Mesothelial cell of epicardium (in vitro differentiated cells): ENCODE measurements at places on chromosomes 3 and 15. TPM values are rescaled to one million over a fixed set of nuclear protein-coding genes. Genes with fewer than 3 reads are reported as not detected.

DNA sequence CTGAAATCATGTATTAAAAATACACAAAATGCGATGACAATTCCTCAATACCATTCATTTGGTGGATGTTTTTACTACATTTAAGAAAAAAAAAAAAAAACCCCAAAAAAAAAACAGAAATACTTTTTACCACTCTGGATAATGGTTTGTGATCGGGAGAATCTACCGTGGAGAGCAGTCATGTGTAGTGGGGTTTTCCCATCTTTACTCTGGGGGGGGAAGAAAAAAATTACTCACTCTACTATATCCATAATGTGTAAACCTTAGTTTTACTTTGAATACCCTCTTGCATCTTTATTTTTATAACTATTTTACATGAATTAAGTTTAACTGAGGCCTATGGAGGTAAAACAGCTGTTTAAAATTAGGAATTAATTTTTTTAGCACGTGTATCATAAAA, 83.3 kb downstream of the ANKRD28 start:
- no peak overlapping the region for H3K27ac ChIP-seq
- H3K4me3 ChIP-seq, result no peak overlapping the region
- H3K4me1 ChIP-seq, result peaks cover 1% of the 10 kb centered on the region
- no peaks in the 10 kb centered on the region for H3K27me3 ChIP-seq
- H3K36me3 ChIP-seq, result peaks cover 8% of the 10 kb centered on the region

- peaks cover 22% of the 10 kb centered on the region for H3K4me1 ChIP-seq
- peaks cover 11% of the 10 kb centered on the region for H3K36me3 ChIP-seq
- H3K27me3 ChIP-seq, result no peaks in the 10 kb centered on the region
- H3K27ac ChIP-seq, result no peak overlapping the region
- H3K4me3 ChIP-seq, result no peak overlapping the region
- DNase-seq, result no peak
These were observed 51.8 kb downstream of the LARS2 start for GRCh38 chr3:45440131-45440530.

The WDR93 gene
- 0.34 to 0.54 TPM (median 0.40 TPM) in 3 replicates for total RNA-seq

DNA sequence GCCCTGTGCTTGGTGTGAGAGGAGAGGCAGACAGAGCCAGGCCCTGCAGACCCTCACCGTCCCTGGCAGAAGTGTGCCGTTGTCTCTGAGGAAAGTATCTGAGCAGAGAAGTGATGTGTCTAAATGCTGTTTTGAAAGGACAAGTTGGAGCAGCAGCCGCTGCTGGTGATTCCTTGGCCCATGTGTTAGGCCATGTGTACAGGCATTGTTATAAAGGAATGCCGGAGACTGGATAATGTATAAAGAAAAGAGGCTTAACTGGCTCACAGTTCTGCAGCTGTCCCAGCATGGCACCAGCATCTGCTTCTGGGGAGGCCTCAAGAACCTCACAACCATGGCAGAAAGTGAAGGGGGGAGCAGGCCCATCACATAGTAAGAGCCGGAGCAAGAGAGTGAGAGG, 334.6 kb upstream of the ATP10A start:
- no peak for DNase-seq
- no peak overlapping the region for H3K4me3 ChIP-seq
- no peak overlapping the region for H3K27ac ChIP-seq
- no peaks in the 10 kb centered on the region for H3K4me1 ChIP-seq
- H3K27me3 ChIP-seq, result peaks cover 15% of the 10 kb centered on the region

GRCh38 chr3:57041674-57042073, 18.8 kb upstream of the SPATA12 start:
- H3K27ac ChIP-seq, result no peak overlapping the region
- H3K4me3 ChIP-seq, result no peak overlapping the region
- no peaks in the 10 kb centered on the region for H3K27me3 ChIP-seq
- H3K36me3 ChIP-seq, result no peaks in the 10 kb centered on the region
- no peak for DNase-seq

DNA sequence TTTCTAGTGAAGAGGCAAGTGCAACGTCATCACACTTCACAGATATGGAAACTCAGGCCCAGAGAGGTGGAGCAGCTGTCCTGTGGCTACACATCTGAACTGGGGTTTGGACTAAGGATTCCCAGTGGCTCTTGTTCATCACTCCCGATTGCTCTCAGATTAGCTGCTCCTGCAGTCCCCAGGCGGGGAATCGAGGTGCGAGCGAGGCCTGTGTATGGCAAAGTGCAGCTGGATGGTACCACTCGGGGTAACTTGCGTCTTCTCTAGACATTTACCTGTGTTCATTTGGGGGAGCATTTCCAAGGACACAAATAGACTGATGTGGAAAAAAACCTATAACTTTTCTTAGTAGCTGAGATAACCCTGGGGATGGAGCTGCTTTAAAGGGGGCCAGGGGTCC, 45.9 kb upstream of the TRPM1 start:
- peak; percentile 31 for DNase-seq
- H3K4me3 ChIP-seq, result no peak overlapping the region
- H3K27ac ChIP-seq, result no peak overlapping the region
- no peaks in the 10 kb centered on the region for H3K36me3 ChIP-seq
- H3K27me3 ChIP-seq, result no peaks in the 10 kb centered on the region
- H3K4me1 ChIP-seq, result peaks cover 9% of the 10 kb centered on the region

GRCh38 chr3:109385442-109386318, 48.3 kb upstream of the DPPA4 start:
- no peak overlapping the region for H3K4me3 ChIP-seq
- peaks cover 3% of the 10 kb centered on the region for H3K27me3 ChIP-seq
- H3K27ac ChIP-seq, result no peak overlapping the region
- no peaks in the 10 kb centered on the region for H3K36me3 ChIP-seq
- peaks cover 4% of the 10 kb centered on the region for H3K4me1 ChIP-seq

DNA sequence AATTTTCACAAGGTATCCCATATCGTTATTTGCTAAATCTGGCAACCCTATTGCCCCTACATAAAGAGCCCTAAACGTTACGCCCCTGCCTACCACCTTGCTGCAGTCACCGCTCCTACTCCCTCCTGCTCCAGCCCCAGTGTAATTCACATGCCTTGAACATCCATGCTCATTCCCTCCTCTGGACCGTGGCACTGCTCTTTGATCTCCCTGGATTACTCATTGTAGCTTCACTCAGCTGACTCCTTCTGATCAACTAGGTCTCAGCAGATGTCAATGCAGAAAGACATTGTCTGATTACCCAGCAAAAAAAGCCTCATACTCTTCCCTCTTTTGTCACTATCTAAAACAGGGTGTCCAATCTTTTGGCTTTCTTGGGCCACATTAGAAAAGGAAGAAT, 40.7 kb upstream of the KBTBD8 start:
- H3K27me3 ChIP-seq, result peaks cover 6% of the 10 kb centered on the region
- no peaks in the 10 kb centered on the region for H3K4me1 ChIP-seq
- H3K4me3 ChIP-seq, result no peak overlapping the region
- H3K36me3 ChIP-seq, result no peaks in the 10 kb centered on the region
- no peak overlapping the region for H3K27ac ChIP-seq
- DNase-seq, result no peak
